ENCODE measurements at places on chromosomes 6 and 20.

DNA sequence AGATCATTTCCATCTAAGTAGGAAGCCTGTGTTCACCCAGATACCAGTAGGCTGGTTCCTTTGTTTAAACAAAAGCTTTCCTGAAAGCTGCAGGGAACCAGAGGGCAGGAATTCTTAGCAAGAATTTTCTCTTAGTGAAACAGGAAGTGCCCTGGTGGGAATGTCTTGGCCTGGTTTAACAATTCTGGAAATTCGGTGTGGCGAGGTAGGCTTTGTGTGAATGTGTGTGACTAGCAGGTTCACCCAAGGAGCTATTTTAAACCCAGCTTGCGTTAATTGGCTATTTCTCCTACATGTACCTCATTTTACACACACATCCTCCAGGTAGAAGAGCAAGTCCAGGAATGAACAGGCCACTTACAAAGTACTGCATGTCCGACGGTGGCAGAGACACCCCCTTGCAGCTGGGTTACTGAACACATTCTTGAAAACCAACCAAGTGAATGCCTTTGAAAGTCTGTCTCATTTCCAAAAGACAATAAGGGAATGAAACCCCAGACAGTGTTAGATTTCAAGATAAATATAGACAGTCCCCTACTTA lies 64.6 kb downstream of the GFOD1 start:
- no peak for DNase-seq

DNA sequence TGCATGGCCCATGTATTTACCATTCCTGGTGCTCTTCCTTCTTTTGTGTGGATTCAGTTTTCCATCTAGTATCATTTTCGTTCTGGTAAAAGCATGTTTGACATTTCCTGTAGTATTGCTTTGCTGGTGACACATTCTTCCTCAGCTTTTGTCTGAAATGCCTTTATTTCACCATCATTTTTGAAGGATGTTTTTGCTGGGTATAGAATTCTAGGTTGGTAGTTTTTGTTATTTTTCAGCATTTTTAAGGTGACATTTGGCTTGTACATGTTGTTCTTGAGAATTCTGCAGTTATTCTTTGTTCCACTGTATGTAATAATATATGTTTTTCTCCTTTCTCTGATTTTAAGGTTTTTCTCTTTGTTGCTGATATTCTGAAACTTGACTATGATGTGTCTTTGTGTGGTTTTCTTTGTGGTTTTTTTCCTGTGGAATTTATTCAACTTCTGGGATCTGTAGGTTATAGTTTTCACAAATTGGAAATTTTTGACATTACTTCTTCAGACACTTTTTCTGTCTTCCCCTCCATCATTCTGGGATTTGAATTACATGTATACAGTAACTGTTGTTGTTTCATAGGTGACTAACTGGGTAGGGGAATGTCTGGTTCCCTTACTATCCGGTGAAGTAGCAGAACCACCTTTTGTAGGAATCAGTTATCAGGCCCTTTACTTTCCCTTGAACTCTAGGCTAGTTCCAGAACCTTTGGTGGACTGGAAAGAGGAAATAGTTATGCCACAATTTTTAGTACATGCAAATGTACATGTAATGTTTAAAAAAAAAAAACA lies 30.2 kb downstream of the SNX9 start:
- no peak for DNase-seq

DNA sequence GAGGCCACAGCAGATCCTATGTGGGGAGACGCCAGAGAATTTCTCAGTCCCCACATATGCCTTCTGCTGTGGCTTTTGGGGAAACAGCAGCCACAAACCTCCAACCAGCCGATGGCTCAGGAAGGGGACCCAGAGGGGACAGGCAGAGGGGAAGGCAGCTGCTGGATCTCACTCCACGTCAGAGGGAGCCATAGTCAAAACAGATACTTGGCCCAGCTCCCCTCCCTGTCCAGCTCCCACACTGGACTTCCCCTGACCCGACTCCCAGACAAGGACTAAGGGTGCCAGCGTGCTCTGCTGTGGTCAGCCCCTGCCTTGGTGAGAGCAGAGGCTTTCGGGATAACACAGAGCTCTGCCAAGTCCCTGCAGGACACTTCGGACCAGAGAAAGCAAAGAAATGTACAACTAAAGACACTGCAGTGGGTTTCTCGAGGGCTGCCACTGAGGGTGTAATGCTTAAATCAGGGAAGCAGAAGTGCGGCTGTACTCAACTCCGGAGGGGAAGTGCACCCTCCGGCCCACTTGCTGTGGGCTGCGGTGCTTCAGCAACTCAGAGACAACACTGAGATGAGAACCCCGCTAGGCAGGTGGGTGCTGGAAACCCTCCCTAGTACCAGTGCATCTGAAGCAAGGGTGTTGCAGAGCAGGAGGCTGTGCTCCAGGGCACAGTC lies 47.2 kb downstream of the RRBP1 start:
- DNase-seq, result no peak

DNA sequence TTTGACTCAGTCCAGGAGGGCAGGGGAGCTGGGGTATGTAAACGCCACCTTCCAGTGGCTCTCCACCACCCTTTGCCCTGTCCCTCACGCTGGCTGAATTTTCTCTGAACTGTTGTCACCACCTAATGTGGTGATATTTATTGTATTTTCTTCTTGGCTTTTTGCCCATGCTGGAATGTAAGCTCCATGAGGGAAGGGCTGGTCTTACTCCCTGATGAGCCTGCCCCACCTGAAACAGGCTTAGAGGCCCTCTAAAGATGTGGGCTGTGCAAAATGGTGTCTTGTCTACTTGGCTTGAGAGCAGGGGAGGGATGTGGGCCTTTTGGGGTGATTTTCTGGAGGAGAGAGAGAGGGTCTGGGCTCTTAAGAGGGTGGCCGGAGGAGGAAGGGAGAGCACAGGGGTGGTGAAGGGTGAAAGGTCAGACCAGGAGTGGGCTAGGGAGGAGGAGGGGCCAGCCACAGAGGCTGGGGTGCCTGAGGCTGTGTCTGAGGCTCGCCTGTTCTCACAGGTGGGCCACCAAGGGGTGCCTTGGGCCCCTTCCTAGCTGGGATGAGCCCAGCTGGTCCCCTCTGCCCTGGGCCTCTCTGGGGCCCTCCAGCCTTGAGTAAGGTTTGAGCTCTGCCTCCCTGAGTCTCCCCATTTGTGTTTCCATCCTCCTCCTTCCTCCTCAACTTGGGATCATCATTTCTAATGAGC lies 37.3 kb downstream of the SPDEF start:
- DNase-seq, result no peak

- no peak for DNase-seq
Observed at GRCh38 chr20:24720957-24721356, 228.1 kb upstream of the CST7 start.

DNA sequence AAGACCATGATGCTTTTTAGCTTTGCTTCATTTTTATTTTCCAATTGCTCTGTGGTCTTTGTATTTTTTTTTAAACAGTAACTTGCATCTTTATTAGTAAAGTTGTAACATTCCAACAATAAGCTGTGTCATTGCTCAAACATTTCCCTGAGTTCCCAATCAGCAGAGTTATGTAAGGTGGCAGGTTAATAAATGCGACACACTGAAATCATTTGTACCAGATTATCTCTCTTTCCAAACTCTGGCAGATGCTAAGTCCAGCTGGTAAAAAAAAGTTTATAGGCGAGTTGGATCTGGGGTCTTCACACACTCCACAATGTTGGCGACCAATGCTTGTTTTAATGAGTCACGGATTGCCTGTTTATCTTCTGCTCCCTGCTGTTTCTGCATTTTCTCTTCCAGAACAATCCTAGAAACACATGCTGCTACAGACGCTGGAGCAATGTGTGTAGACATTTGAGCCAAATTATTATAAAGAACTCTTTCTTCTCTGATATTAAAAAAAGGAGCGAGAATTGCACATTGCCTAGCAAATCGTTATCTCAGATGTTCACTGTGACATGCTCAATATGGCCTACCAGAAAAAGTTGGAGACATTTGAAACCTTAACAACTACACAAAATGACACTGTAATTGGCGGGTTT lies 113.6 kb upstream of the IFNGR1 start:
- DNase-seq, result no peak

DNA sequence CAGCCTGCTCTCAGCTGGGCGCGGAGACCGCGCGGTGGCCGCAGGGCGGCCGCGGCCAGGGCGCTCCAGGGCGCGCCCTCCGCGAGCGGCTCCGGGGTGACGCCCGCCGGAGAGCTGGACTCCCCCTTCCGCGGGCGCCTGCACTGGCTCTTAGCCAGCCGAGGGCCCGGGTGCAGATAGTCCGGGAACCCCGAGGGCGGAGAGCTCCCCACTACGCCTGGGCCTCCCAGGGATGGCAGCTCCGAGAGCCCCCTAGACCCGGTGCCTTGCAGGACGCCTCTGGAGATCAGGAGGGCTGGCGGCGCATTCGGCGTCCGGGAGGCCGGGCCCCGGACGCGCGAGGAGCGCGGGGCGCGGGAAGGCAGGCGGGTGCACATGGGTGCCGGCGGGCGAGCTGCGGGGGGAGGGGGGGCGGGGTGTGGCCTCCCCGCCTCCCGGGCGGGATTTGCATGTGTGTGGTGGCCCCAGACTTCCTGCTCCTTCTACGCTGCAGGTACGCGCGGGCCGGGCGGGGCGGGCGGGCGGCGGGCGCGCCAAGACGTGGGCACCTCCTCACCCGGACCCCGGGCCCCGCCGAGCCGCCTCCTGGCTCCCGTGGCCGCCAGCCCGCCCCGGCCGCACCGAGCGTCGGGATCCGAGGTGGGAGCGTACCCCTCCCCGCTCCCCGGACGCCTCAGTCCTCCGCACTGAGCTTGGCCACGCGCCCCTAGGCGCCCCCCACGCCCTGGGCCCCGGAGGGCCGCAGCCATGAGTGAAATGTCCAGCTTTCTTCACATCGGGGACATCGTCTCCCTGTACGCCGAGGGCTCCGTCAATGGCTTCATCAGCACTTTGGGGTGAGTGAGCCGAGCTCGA lies at the start of gene ITPR3:
TSS of gene ITPR3 (plus strand) at position 467 of the 855 bp plus-strand sequence. CDS start at position 748, 281 bp downstream.
- DNase-seq, result no peak

GRCh38 chr6:32216998-32217397 lies 6.9 kb downstream of the NOTCH4 start:
- no peak for DNase-seq

DNA sequence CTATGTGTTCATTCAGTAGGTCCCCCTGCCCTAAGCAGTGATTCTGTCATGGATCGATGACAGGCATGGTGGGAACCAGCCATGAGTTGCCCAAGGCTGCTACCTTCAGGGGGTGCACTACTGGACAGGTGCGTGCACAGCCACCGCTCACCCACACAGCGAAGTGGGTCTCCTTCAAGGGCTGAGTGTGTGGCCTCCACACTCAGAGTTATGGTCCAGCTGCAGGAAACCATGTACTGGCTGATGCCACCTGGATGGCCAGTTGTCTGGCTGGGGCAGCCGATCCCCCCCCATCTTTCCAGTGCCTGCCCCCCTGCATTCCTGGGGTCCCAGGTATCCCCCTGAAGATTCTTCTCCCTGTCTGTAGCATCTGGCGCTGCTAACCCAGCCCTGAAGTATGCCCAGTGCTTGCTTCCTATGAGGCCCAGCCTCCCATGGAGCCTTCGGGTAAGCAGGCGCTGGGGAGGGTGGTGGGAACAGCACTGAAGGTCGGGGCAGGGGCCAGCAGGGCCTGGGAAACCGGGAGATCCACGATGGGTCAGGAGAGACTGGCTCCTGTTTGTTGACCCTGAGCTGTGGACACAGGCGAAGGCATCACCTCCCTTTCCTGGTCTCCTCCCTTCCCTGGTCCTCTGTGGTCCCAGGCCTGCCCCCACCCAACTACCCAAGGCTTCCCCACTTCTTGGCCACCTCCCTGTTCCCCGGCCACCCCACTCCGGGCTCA lies 106.0 kb downstream of the VEGFA start:
- no peak for DNase-seq

- no peak for DNase-seq
Observed at GRCh38 chr6:8664070-8664469, 228.7 kb upstream of the SLC35B3 start.

- DNase-seq, result peak; percentile 15
Observed at GRCh38 chr6:117907601-117908245, 659 bp downstream of the SLC35F1 start.

GRCh38 chr6:111653979-111654378 lies 48.3 kb upstream of the TRAF3IP2 start:
- DNase-seq, result no peak

GRCh38 chr6:143163621-143164020 lies 102.9 kb downstream of the AIG1 start:
- no peak for DNase-seq

DNA sequence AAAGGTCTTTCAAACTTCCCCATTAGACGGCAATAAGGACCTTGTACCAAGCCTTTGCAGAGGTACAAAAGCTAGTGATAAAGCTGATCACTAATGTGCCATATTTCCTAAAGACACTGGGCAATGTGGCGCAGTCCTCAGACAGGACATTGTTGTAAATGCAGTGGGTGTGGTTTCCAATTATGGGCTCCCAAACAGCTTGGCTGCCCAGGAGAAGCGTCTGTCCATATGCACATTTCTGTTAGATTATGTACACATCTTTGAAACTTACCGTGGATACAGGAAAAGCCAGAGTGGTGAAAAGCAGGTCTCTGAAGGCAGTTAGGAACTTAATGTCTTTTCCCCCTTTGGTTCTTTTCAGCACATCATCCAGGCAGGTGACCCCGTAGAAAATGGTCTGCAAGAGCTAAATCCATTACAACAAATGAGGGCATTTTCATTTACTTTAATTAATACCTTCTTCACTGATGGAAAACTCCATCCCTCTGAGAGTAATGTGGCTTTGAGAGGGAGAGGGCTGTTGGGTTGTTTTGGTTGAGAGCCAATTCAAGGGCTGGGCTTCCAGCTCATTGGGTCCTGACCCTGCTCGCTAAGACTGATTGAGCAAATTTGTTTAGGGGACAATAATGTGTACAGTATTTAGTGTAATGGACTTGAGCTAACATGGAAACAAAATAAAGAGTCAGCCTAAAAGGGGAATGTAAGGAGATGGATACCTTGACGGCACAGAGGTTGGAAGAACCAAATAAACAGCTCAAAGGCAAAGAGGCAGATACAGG lies 10.4 kb downstream of the ADTRP start:
- no peak for DNase-seq

DNA sequence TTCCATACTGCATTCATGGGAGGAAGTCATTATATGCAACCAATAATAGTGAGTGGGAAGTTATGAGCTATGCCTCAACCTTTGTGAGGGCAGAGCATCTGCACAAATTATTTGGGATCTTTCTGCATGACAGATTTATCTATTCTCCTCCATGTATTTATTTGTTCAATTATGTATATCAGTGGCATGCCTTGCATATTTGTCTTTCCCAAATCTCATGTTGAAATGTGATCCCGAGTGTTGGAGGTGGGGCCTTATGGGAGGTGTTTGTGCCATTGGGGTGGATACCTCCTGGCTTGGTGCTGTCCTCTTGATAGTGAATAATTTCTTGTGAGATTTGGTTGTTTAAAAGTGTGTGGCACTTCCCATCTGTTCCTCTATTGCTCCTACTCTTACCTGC lies 1246.0 kb upstream of the CITED2 start:
- no peak for DNase-seq

DNA sequence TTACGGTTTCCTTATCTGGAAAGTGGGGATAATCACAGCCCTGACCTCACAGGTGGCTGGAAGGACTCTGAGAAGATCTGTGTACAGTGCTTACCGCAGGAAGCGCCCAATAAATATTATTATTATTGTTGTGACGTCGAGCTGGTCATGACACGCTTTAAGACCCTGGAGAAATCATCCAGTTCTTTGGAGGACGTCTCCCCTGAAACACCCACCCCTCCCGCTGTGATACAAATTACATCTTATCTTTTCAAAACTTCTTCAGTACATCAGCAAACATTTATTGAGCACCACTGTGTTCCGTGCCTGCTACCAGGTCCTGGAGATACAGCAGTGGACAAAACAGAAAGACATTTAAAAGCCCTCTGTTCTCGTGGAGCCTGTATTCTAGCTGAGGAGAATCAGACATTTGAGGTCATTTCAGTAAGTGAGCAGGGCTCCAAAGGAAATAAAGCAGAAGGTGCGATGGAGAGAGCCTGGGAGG lies 118.7 kb downstream of the CEBPB start:
- no peak for DNase-seq
